ENCODE measurements at places on chromosomes 1 and 21.

DNA sequence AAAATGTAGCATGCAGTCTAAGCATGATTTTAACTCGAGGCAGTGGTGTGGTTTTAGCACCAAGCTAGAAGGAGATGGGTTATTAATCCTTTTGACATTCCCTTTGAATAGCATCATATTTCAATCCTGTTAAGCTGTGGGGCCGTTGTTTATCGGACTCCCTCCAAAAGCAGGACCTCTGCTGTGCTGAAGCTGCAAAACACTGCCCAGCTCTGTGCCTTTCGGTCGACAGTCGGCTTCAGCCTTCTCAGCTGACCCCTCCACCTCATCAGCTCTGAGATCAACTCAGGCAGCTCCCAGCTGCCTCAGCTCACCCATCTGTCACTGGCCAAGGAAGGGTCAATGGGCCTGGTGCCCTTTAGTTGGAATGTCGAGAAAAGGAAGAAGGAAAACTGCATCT, 95.5 kb downstream of the KAZN start:
- DNase-seq = no peak

GRCh38 chr1:45526135-45526644, 4.5 kb upstream of the PRDX1 start:
- no peak for DNase-seq

DNA sequence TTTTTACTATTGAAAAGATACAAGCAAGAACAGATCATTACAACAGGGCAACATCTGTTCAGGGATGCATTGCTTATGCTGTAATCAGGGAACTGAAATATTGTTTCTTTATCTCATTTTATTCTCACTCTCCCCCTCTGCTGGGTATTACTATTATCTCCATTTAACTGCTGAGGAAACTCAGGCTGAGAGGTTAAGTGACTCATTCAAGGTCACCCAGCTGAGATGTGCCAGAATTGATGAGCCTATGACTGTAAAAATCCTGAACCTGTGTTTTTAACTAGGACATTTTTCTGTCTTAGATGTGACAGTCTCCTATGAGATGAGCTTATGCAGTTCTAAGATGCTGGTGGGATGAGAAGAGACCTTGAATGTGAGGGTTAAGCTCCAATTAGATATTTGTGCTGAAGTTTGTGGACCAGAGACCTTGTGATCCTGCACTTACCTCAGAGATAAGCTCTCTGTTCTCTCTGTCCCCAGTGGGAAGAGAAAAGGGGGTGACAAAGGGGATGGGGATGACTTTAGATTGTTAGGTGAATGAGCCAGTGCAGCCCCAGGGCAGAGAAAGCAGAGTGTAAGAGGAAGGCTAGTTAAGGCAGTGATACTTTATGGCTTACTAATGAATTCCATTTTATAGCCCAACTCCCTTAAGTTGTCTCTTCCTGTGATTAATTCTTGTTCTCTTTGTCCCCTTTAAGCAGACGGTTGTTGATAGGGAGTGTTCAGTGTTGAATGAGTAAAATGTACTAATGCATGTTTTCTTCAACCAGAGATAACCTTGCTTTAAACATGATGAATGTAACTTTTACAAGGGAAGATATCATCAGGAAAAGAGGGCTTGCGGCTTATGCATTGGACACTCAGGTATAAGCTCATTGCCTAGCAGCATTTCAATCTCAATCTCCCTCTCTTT, 111.4 kb downstream of the HLX start:
- DNase-seq = peak; percentile 68

- no peak for DNase-seq
Measured at GRCh38 chr1:54409156-54410142, 3.3 kb upstream of the SSBP3 start.

Measured in HT1080 (cell line).